Central memory CD4-positive, alpha-beta T cell (primary cell): ENCODE measurements at places on chromosomes 11 and 22.

GRCh38 chr11:26287067-26287518 is 44.8 kb upstream of the ANO3 start:
- no peak for DNase-seq

DNA sequence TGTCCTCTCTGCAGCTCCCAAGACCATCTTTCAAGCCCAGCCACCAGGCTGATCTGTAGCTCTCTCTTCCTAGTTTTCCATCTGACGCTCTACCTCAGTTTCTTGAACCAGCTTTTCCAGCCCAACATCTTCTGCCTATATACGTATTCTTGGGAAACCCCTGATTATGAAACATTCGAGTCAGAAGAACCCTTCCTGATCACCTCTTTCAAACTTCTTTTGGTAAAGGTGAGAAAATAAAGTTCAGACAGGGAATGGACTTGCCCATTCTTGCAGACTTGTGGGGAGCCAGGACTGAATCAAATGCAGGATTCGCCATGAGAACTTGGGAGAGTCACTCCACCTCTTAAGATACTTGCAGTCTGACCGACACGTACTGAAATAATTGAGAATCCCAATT is 169.5 kb upstream of the NARS2 start:
- no peak for DNase-seq

GRCh38 chr11:125165111-125165842 is 726 bp downstream of the PKNOX2 start:
- no peak for DNase-seq

DNA sequence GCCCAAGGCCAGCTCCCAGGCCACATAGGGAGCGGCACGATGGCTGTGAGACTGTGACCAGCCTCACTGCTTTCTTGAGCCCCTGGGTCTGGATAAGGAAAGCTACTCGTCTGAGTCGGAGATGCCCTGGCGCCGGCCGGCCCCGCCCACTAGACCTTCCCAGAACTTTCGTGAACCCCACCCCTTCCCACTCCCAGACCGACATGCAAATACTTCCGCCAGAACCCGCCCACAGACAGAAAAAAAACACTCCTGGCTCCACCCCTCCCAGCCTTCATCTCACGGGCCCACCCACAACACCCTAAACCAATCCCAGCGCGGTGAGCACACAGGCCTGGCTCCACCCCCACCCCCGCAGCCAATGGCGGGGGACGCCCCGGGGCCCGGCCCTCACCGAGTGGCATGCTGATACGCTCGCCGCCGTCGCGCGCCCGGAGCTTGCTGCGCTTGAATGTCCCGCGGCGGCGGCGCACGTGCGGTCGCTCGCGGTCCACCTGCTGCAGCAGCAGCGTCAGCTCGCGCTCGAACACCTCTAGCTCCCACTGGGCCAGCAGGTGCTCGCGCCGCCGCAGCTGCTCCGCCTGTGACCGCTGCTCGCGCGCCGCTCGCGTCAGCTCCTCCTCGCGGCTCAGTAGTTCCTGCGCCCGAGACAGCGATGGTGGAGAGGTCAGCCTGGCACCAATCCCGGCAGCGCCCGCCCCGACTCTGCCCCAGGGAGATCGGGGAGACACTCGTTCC is 7.0 kb downstream of the MAP3K11 start:
- no peak for DNase-seq

GRCh38 chr22:22583030-22583429 is 24.0 kb upstream of the PRAME start:
- DNase-seq, result no peak

DNA sequence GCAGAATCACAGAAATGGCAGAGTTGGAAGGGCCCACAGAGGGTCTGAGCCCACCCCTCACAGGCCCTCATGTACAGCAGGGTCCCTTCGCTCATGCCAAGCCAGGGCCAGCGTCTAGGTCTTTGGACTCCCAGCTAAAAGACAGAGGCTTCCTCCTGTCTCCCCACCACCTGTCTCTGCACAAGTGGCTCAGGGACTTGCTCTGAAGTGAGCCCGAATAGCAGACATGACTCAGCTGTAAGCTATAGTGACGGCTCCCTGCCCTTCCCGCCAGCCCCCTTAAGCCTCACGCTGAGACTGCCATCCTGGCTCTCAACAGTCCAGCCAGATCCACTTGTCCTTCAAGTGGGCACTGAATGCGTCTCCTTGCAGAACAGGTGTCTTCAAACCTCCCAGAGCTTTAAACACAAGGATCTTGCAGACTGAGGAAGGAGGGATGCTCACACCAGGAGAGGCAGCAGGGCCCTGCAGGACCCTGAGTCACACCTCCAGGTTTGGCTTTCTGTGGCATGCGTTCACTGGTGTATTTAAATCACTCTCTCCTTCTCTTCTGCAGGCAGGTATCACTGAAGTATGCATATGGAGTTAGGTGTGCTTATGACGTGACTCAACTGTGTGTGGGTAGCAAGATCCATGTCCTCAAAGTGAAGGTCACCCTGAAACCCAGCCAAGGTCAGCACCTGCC is 154.9 kb downstream of the CACNA1I start:
- no peak for DNase-seq

DNA sequence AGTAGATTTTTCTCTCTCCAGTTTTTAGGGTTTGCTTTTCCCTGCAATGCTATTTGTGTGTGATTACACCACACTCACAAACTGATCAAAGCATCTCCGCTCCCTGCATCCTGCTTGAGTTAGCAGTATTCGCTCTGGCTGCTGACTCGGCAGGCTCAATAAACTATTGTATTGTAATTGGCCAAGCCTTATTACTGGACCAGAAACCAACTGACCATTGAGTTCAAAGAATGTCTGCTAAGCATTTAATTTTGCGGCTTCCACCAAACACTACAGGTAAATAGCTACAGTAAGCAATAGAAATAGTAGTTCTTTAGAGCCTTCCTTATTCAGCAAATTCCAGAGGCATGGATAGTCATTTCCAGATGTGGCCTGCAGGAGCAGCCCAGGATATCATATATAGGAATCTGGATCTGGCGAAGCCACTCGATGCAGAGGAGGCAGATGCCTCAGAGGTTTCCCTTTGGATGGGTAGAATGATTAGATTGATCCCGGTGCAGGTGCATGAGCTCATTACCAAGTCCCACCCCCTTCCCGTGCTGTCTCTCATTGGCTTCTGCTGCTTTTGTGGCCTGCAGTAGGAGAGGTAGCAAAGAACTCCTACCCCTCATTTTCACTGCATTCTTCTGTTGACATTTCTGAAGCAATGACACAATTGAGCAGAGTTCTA is 77.3 kb downstream of the COMMD9 start:
- DNase-seq, result no peak

DNA sequence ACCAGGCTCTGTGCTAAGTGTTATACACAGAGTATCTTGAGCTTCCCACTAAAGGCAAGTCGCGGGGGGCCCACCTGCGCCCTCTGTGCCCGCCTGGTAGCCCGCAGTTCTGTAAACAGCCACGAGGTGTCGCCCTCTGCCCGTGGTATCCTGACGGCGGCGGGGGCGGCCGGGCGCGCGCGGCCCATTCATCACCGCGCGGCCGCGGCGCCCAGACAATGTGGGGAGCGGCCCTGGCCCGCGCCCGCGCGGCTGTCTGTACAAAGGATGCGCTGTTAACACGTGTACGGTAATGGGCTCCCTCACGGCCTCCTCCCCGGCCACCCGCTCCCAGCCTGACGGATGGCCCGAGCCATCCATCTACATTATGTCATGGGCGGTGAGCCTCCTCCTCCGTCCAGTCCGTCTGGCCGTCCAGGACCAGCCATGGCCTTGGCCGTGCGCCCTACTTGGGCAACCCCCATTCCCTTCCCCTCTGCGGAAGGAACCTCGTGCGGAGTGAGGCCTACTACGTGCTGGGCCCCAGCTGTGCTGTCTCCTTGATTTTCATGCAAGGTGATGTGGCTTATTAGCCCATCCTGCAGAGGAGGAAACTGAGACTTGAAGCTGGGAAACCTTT is 99.4 kb downstream of the MIAT start:
- DNase-seq, result no peak

DNA sequence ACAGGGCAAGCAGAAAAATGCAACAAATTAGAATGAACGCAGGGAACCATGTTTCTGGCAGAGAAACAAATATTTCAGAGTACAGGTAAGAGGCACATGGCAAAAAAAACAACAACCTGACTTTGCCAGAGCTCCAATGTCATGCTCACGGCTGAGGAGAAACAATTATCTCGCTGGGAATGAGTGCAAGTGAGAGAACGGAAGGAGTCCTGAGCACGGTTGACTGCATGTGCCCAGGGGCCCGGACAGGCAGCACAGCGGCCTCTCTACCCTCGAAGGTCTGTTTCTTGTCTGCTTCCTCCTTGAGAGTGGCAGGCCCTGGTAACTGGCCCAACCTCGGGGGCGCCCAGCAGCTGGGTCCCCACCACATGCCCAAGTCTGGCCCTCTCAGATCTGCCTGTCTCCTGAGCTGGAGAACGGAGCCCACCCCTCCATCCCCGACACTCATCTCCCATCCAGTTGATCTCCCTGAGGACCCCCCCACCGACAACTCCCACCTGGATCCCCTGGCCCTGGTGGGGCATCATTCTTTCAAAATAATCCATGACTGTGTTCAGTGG is 24.6 kb upstream of the RTN4R start:
- no peak for DNase-seq

DNA sequence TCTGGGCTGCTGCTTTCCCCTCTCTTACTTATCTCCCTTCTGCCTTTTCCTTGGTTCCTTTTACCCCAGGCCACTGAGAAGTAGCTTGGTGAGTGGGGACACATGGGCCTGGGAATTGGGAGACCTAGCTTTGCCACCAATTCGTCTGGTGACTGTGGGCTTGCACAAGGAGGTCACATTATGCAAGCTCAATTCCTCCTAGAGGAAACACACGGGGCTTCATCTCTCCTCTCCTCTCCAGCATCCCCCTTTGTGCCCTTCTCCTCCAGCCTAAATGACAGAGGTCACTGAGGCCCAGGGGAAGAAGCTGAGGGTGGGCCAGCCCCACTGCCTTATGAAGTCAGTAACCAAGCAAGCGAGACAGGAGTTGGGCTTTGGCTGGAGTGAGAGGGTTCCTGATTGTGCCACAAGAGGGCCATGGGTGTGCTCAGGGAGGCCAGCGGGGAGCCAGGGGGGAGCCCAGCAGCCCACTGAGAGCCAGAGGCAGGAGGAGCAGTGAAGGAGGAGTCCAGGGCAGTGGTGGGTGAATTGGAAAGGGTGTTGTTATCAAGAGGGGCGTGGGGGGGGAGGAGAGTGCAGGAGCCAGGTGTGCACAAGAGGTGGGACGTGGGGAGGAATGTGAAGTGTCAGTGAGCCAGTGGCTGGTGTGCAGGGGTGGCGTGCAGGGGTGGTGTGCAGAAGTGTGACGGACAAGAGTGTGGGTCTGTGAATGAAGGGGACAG is 2.0 kb downstream of the CLCF1 start:
- no peak for DNase-seq

DNA sequence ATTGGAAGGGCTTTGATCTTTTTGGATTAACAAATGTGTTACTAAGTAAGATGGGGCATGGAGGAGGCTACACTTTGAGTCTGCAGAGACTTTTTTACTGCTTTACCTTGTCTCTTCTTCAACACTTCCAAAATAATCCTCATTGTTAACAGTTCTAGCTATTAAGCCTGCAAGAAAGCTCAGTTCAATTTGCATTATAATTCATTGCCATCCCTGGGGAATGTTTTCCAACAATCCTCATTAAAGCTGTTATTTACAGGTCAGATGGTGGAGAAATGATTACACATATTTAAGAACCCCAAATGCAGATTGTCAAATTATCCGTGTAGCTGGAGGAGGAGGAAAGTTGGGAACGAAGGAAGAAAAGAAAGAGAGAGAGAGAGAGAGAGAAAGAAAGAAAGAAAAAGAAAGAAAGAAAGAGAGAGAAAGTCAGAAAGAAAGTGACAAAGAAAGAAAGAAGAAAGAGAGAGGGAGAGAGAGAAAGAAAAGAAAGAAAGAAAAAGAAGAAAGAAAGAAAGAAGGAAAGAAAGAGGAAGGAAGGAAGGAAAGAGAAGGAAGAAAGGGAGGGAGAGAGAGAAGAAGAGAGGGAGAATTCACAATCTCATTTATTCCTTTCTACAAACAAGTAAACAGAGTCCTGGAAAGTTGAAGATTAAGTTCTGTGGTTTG is 443.9 kb downstream of the INSC start:
- DNase-seq, result no peak

DNA sequence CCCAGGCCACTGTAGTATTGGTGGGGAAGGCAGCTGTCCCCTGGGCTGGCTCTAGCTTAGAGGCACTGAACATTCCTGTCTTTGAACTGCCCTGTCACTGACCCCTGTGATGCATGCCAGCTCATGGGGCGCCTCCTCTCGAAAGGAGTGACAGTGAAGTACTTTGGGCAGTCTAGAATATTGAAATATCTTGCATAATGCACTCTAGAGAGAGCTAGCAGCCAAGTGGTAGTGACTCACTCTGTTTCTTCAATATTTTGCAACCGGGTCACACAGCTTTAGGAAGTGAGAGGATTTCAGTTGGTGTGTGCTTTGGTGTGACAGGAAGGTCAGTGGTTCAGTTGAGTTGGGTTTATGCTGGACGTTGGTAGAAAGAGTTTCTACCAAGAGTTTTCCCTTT is 35.5 kb upstream of the ST14 start:
- DNase-seq, result no peak

GRCh38 chr22:42500161-42500835 is 19.3 kb downstream of the RRP7A start:
- DNase-seq, result peak; percentile 76

DNA sequence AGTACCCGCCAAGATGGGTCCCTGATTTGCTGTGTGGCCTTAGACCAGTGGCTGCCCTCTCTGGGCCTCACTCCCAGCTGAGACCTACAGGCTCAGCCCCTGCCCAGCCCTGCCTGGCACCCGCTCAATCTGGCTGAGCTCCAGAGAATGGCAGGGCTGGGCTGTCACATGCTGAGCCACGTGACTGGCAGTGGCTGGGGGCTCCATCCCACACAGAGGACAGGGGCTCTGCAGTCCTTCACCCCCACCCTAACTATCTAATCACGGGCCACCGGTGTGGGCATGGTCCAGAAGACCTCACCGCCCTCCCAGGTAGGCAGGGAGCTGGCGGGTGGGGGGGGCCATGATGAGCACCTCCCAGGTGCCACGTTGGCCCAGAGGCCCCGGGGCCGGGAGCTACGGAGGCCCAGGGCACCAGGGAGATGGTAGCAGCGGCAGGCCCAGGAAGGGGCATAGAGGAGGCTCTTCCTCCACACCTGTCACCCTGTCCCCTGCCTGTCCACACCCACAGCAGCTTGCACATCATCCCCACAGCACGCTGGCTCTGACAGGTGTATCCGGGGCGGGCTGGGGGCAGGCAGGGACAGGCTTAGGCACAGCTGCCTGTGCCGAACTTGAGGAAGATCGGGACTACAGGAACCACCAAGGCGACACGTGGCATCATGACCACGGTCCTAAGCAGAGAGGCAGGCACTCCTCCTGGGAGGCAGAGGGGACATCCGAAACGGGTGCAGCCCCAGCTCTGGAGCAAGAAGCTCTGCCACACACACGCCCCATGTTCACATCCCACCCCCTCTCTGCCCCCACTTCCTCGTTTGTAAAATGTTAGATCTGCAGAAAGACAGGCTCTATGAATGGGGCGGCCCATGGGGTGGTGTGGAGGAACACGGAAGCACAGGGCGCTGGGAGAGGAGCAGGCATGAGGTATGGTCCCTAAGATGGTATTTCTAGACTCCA is 1.5 kb upstream of the ALDH3B1 start:
- DNase-seq, result no peak

- no peak for DNase-seq
Observed at GRCh38 chr11:11125618-11126017, 227.4 kb downstream of the CSNK2A3 start.
